Brain (organoid and tissue), 16 donors: ENCODE measurements at places on chromosomes 2 and 18.

DNA sequence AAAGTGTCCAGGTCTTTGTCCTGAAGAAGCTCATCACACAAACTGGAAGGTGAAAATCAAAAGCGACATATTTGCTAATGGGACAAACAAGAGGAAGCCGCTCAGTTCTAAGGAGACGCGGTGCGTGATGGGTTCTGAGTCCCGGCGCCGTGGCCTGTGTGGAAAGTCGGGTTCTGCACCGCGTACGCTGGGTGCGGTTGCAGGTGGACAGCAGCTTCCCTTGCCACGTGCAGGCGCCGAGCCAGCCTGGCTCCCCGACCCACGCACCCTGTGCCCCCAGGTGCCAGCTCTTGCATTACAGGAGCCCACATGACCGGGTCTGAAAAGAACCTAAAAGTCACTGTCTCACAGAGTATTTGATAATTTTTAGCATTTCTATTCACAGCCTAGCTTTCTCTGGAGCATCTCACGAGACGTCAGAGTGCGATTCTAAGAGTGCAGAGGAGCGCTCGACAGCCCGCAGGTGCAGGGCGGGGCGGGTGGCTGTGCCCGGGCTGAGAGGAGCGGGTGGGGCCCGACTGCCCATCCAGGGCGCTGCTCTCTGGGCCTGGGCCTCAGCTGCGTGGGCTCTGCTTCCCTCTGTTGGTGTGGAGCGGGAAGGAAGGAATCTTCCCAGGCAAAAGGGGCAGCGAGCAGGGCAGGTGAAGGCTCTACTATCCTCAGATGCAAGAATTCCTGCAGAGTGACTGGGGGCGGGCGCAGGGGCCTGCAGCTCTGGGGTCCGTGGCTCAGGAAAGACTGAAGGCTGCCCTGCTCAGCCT lies 39.4 kb downstream of the MYT1L start:
- DNase-seq, result no peak

GRCh38 chr18:46894124-46894523 lies 23.2 kb downstream of the PIAS2 start:
- no peak for DNase-seq

DNA sequence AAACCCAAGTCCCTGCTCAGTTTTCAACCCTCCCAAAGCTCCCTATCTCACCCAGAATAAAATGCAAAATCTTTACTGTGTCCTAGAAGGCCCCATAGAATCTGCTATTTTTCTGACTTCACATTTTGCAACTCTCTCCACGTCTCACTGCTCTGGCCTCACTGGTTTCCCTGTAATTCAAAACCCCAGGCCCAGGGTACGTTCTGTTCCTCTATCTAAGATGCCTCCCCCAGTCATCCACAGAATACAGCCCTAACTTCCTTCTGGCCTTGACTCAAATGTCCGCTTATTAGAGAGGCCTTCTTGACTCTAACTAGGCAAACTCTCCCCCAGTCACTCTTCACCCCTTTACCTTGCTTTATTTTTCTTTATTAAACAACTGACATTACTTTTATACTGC lies 42.0 kb downstream of the FAM161A start:
- no peak for DNase-seq

DNA sequence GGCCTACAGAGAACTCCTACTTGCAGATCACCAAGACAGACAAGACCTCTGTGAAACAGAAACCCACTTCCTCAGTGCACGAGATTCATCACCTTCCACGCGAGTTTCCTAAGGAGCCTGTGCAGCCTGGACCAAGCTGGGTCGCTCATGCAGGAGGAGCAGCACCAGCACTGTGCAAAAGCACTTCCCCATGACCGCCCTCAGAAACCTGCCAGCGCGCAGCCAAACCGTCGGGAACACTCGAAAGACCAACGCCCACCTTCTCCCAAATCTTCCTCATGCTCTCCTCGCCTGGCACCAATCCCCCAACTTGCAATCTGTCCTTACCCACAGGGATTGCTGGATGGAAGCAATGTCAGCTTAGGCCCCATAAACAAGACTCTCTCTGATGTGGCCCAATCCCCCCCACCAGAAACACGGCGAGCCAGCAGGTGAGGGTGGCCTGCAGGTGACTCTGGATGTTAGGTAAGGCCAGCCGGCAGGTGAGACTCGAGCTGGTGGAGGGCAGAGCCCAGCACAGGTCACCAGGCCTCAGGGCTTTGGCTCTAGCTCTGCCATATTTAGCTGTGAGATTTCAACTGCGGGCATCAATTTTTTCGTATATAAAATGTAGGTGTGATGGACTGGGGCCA lies 69.4 kb downstream of the PXDN start:
- DNase-seq, result no peak

DNA sequence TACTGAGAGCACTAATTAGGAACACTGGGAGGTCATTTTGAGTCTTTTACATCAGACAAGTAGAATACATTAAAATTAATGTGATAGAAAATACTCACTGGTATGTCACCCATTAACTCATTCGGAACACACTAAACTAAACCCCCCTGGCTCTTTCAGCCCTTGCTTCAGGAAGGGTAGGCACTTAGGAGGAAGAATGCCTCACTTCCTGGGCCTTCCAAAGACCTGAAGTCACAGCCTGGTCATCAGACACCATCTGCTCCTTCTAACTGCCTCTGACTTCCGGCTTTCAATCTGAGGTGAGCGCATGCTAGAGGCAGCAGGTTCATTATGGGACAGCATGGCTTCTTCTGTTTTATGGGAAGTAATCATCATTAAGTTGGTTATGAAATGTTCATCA lies 451.4 kb downstream of the PID1 start:
- DNase-seq, result peak; percentile 19

DNA sequence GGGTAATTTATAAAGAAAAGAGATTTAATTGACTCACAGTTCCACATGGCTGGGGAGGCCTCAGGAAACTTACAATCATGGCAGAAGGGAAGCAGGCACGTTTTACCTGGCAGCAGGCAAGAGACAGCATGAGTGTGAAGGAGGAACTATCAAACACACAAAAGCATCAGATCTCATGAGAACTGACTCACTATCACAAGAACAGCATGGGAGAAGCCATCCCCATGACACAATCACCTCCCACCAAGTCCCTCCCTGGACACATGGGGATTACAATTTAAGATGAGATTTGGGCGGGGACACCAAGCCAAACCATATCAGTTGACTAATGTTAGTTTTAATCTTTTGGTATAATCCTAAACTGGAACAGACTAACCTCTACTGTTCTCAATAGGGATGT lies 49.1 kb upstream of the CPO start:
- DNase-seq, result no peak

GRCh38 chr2:240956935-240957655 lies 41.3 kb upstream of the SNED1 start:
- DNase-seq, result no peak

DNA sequence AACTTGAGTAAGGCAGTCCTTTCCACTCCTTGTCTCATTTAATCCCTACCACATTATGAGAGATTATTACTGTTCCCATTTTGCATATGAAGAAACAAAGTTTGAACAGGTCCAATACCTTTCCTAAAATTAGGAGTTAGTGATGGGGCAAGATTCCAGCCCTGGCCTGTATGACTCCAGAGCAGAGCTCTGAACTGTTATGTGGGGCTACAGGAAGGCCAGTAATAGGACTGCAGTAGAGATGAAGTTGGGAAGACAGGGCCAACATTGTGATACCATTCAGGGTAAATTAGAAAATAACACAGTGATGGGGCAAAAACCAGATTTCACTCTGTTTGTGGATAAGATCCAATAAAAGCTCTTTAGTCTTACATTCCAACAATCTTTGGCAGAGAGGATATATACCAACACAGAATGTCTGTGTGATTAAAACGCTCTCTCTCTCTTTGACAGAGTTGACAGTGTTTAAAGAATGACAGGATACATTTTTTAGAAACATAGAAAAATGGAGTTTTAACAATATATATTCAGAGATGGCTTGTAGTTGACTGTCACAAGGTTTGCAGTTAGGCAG lies 22.7 kb downstream of the KATNAL2 start:
- DNase-seq, result no peak

DNA sequence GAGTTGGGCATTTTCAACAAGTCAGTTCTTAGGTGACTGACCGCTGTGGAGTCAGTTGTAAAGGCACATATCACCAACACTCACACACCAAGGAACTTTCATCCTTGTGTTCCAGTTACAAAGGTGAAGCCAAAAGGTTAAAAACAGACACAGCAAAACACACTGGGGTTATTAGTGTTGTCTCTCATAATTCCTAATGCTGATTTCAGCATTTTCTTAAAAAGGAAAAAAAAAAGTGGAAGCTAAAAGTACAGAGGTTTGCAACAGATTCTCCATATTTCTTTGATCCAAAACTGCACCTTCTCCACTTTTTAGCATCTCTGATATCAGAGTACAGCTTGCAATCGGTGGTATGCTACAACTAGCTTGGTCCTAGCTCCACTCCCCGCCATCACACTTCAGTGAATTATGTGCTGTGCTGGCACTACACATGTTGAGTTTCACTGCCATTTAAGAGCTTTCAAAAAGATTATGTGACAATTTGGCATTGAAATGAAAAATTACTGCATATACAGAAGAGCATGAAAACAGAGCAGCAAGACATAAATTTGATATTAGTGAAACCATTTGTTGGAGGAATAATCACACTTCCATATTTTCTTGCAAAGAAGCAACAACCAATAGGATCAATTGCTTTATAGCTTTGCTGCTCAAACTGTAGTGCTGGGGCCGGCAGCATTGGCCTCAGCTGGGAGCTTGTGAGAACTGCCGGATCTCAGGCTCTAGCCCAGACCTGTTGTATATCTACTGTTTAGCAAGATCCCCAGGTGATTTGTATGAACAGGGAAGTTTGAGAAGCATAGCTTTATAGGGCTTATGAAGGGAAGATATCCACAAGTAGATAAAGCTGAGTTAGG lies 62.3 kb upstream of the DAPL1 start:
- DNase-seq, result peak; percentile 30

GRCh38 chr18:49959176-49959575 lies 145.8 kb upstream of the ACAA2 start:
- DNase-seq, result no peak
